ENCODE measurements at places on chromosomes 5 and 9.

DNA sequence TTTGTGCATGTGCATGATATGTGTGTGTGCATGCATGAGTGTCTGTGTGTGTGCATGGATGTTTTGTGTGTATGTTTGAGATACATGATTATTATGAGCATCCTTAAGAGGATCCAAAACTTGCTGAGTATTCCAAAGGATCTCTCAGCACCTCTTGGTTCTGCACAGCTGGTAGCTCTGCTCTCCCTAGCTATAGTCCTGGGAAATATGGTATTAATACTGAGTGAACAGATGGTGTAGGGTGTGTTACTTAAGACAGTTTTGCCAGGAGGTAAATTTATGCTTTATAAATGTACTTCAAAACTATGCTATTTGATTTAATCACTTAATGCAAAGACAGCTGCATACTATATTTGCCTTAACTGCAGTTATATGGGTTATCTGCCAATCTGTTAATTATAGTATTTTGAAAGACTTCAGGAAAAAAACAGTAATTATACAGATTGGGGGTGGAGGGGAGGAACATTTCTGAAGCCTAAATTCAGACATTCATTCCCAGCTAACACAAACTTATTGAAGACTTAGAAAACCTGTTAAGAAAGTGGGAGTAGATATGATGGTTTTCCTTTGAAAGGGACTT is 215.5 kb downstream of the MPDZ start:
- no peak for DNase-seq

- DNase-seq, result no peak
Measured at GRCh38 chr5:40210694-40211093, 469.0 kb upstream of the PTGER4 start.

DNA sequence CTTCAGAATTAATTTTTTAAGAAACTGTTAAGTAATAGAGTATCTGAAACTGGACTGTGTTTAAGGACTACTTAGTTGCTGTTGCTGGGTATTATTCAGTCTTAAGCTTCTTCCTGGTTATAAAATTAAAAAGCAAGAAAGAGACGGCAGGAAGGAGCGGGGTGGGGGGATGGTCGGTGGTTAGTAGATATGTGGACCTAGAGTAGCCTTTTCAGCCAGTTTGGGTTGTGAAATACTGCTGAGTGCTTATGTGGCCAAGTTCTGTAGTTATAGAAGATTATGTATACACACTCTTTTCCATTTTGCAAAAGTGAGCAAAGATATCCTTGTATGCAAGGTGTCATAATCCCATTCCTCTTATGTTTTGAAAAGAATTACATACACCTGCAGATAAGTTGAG is 28.5 kb downstream of the TRIO start:
- DNase-seq, result no peak

GRCh38 chr5:177085985-177086653 is 596 bp upstream of the FGFR4 start:
- DNase-seq, result no peak

DNA sequence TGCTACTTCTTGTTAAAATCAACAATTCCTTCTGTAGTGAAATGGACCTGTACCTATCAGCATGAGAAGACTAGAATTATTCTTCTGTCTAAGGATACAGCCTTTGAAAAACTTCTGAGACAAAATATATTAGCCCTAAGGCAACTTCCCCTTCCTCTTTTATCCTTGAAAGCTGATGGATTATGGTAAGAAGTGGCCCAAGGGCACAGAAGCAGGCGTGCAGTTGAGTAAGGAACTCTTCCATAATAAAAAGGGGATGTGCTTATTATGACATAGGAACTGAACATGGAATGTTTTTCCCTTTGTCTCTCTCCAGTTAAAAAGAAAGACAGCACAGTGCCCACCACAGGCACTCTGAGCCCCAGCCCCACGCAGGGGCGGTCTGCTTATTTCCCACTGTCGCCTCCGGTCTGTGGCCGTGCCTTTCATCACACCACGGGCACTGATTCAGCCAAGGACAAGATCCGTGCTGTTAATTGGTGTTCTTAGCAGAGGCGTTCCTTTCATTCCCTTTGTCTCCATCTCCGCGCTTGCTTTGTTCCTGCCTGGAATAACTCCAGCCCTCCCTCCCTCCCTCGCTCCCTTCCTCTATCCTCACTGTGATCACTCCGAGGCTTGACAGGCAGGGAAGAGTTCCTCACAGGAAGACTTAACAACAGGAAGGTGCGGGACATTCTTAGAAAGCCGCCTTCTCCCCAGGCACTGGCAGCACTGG is 135.9 kb upstream of the OTULINL start:
- DNase-seq, result no peak

DNA sequence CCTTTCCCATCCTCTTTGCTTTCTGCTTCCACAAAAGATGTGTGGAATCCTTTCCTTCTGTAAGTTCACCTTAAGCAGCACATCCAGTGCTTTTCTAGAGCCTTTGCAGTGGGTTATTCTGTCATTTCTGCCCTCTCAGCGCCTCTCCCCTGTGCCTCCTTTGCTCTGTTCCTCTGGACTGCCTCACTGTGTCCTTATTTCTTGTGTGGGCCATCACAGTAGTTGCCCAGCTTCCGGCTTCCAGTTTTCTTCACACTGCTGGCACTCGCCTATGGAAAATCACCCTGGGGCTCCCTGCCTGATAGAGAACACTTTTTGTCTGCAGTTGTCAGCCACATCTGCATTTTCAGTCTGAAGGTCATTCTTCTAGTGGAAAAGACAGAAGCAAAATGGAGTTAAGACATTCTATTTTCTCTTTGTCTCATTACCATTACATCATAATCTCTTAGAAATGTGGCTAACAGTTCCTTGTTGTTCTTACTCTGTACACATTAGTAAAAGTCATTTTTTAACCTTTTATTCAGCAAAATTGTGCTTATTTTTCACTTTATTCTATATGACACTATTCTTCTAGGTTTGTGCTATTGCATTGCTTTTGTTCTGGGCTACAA is 64.1 kb upstream of the ZNF608 start:
- DNase-seq, result no peak

DNA sequence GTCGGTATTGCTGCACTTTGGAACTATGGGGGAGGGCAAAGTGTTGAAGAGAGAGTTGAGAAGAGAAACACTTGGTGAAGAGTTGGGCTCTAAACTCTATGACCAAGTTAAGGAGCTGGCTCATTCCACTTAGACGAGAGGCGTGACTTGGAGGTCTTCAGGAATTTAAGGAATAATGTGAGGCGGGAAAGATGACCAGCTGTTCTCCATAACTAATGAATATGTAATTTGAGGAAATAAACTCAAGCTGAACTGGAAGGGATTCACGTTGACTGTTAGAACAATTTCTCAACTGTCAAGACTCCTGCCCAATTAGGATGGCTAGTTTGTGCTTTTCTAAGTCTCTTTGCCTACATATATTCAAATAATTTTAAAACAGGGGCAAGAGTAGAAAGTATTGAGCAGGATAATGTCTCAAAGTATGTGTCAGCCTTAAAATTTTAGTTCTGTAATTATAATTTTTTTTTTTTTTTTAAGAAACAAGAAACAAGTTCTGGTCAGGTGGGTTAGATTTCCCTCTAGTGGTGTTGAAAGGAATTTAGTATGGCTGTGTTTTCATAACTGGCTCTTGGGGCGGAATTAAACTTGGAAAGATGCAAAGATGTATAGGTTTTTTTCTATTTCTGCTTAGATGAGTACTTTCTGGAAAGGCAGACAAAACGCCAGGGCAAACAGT is 33.4 kb downstream of the TMEM252 start:
- DNase-seq, result no peak

DNA sequence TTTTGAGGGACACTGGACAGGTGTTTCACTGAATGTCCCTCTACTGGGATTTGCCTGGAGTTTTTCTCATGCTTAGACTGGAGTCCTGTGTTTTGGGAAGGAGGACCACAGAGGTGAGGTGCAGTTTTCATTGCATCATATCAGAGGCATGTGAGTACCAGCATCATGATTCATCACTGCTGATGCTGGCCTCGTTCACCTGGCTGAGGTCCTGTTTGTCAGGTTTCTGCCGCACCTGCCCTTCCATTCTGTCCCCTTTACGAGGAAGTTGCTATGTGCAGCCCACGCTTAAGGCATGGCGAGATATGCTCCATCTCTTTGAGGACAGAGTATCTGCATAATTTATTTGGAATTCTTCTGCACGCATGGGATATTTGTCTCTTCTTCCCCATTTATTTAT is 162.1 kb downstream of the TENT4A start:
- no peak for DNase-seq

DNA sequence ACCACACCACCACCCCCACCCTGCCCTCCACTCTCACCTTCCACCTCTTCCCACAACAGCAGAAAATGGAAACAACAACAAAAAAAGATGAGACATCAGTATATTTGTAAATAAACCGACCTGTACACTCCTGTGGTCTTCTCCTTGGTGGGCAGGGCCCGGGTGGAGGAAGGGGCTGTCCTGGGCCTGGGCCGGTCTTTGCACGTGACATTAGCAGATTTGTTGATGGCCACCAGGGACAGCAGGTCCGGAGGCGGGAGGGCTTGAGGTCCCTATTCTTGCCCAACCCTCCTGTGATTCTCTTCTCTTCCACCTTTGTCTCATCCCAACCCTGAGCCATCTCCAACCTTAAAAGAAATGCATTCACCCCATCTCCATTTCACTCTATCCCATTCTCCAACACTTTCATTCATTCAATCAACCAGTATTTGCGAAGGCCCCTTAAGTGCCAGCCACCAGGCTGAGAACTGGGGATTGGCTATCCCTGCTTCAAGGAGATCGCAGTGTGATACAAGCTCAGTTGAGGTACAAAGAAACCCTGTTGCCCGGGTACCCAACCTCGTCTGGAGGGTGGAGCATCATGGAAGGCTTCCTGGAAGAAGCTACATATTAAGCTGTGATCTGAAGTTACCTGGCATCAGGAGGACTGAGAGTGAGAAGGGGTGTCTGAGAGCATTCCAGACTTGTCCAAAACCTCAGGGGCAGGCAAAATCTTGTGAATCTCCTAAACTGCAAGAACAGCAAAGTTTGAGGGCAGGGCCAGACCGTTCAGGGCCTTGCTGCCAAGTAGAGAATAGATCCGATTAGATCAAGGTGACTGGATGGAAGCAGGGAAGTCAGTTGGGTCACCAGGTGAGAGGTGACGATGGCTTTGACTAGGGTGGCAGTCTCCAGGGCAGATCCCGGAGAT is 87.4 kb downstream of the LMX1B start:
- DNase-seq, result no peak

- DNase-seq, result no peak
Measured at GRCh38 chr9:16139774-16140173, 586.9 kb downstream of the CCDC171 start.

- no peak for DNase-seq
Measured at GRCh38 chr5:138748630-138749081, 4.6 kb upstream of the CTNNA1 start.

- no peak for DNase-seq
Measured at GRCh38 chr5:169762338-169763095, 125.4 kb downstream of the DOCK2 start.

- DNase-seq, result no peak
Measured at GRCh38 chr5:44911501-44911900, 102.8 kb downstream of the MRPS30 start.

DNA sequence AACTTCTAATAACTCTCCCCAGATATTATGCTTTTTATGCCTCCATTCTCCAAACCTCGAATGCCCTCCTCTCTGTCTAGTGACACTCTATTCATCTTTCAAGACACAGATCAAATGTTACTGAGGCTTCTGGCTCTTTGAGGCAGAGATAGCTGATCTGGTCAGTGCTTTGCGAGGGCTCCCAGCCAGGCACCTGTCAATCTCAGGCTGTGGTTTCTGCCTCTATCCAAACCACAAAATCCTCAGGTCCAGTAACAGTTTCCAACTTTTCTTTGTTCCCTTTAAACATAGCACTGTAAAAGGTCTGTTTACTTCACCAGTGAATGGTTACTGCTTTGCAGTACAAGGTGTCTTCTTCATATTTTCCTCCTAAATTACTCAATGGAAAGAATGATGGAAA is 11.5 kb upstream of the STK32A start:
- no peak for DNase-seq
